T-helper 2 cell (primary cell): ENCODE measurements at places on chromosomes 13 and 19.

DNA sequence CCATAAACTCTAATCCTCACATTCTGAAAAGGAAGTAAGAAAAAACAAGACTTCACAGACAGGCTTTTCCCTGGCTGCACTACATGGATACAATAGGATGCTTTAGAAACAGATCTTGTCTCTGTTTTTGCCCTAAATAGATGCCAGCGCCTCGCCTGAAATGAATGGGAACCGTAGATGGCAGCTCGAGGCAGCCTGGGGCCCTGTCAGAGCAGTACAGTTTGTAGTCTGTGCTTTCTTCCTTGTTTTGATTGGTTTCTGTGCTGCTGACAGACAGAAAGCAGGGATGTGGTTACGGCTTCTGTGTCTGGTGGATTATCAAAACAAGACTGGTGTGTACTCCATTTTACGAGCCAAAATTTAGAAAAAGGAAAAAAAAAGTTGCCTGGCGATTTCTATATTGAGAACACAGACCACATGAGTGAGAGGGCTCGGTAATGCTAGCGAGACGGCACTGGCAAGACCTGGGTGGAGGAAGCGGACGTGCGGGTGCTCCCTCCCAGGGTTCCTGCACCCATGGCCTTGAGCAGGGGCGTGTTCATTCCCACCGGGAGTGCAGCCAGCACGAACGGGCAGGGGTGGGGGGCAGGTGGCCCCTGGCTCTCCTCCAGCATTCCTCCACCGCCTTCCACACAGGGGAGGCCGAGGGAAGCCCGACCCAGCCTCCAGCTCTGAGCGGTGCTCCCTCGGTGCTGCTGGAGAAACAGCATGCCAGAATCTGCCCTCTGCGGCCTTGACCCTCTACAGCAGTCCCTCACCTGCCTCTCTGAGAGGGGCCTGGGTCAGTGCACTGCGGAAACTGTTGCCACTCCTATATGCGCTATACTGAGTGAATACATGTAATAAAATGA is 37.6 kb upstream of the C1QTNF9 start:
- no peak for DNase-seq

DNA sequence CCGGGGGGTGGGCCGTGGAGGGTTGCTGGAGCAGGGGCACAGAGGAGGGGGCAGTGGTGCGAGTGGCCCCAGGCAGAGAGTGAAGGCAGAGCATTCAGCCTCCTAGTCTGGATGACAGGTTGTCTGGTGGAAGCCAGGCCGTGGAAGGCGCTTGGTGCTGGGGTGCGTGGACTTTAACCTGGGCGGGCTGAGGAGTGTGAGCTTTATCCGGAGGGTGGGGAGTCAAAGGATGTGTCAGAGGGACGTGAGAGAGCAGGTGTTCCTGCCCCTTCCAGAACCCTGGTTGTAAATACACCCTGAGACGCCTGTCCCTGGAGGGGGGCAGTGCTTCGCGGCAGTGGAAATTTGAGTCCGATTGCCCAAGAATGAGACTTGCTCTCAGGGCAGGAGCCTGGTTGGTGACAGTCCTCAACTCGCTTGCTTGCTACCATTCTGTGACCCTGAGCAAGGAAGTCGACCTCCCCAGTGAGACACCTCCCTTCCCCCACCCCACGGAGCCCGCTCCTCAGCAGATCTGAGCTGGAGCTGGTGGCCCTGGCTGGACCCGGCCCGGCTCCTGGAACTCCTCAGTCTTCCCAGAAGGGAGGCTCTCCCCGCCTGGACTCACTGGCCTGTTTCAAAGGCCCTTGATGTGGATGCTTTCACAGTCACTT is 2.3 kb downstream of the SPPL2B start:
- no peak for DNase-seq

GRCh38 chr13:102286326-102286725 is 115.5 kb downstream of the FGF14 start:
- DNase-seq = no peak

GRCh38 chr19:6032381-6032780 is 54.4 kb upstream of the RANBP3 start:
- no peak for DNase-seq

DNA sequence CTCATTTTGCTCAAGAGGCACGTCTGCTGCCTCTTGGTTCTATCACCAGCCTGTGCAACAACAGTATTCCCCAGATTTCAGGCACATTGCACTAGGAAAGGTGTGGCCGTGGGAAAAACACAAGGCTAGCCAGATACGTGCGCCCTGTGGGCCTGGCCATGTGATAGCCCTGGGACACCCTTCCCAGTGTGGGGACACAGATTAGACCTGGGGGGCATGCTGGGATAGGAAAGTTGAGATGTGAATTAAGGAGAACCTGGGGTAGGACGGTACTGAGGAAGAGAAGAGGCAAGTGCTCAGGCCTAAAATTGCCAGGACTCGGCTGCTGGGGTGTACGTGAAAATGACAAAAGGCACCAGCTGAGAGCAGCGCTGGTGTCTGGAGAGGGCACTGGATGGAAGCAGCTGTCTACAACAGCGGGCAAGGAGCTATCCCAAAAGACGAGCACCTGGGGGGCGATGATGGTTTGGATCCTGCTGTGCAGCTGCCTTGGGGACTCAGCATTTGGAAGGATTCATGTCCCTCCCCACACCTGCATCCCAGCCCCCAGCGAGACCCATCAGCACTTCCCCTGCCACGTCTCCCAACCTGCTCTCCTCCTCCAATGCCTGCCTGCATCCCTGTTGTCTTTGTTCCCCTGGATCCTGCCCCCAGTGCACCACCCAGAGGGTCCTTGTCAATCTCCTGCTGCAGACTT is 54.3 kb downstream of the GGACT start:
- DNase-seq = no peak

DNA sequence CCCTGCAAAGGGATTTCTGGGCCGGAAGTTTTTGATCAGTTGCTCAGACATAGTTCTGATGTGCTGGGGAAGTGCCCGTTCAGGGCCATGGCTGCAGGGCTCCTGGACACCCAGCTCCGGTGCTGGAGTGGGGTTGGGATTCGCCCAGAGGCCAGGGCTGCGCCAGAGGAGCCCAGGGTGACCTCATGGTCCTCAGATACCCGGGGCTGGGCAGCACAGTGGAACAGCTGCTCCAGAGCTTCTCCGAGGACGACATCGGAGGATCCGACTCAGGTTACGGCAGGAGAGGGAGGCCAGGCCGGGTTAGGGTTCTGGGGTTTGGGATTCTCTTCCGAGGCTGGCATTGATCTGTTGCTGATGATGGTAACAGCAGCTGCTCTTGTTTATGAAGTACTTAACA is 20.9 kb downstream of the CARM1 start:
- no peak for DNase-seq

GRCh38 chr13:101098873-101099272 is 317.4 kb downstream of the NALCN start:
- no peak for DNase-seq

DNA sequence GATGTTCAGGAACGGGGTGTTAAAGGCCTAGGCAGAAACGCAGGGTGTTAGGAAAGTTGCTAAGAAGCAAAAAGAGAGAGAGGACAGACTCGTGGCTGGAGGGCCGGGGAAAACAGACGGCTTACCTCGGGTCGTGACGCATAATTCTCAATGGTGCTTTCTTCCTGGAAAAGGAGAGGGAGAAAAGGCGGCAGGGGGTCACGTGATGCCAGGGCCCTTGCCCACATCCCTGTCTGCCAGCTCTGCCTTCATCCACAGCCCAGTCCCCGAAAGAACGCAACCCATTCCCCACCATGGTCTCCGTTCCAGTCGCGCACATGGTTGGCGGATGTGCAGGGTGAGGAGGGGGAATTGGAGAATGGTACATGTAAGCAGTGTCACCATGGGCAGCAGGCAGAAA is 1.6 kb downstream of the KRTDAP start:
- no peak for DNase-seq

GRCh38 chr13:19183676-19184075 is 2.1 kb upstream of the TUBA3C start:
- DNase-seq = no peak

GRCh38 chr13:108463340-108463739 is 166.1 kb upstream of the MYO16 start:
- no peak for DNase-seq

- DNase-seq = no peak
These were observed 121.0 kb downstream of the PCDH20 start for GRCh38 chr13:61294467-61295191.

DNA sequence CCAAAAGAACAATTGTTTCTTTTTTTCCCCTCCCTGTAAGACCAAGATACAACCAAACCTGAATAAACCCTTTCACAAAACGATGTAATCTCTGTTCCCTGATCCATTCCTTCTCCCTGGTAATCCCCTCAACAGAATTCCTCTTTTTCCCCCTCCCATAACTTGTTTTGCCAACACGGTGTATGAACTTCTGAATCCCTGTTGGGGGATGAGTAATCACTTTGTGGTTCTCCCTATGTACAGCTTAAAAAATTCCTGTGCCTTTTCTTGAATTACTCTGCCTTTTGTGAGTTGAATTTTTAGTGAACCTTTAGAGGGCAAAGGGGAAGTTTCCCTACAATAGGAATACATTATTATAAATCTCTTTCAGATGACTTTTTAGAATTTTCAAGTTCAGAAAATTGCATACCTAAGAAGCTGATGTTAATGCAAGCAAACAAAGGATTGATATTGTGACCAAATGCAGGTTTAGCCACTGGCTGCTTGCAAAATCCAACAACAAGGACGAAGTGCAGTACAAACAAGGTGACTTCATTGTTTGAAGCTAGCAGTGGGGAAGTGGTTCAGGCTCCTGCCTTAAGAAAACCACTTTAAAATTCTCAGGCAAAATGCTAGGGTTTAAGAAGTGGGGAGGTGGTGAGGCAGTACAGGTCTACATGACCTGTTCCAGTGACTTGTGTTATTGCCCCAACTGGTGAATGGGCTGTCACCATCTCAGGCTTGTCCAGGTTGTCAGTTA is 15.0 kb upstream of the EPSTI1 start:
- no peak for DNase-seq

GRCh38 chr13:34350671-34351070 is 532.7 kb downstream of the RFC3 start:
- DNase-seq = no peak

DNA sequence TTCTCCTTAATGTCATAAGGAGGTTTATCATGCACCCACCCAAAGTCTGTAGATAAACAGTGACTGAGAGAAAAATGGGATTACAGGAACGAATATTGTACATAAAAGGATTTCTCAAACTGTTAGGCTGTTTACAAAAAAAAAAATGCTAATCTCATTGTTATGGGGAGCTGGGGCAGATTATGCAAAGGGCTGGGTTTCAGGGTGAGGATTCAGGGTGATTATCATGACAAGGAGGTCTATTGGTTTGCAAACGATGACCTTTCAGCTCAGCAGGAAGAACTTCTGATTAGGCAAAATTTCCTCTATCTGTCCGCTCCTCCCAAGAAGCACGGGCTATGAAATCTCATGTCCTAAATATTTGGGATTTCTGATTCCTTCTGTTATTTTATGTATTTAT is 41.4 kb downstream of the NLRP12 start:
- no peak for DNase-seq

GRCh38 chr13:24050796-24051715 is 109.5 kb upstream of the SPATA13 start:
- DNase-seq = no peak

DNA sequence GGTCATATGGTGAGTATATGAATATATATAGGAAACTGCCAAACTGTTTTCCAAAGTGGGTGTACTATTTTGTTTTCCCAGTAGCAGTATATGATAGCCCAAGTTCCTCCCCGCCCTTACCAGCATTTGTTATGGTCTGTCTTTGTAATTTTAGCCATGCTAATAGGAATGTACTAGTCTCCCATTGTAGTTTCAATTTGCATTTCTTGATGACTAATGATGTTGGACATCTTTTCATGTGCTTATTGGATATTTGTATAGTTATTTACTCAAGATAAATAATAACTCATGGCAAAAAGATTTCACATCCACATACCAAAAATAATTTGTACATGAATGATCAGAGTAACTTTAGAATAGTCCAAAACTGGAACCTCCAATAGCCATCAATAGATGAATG is 75.3 kb upstream of the SERP2 start:
- no peak for DNase-seq

- no peak for DNase-seq
These were observed 21.3 kb upstream of the UQCR11 start for GRCh38 chr19:1626417-1627010.

- no peak for DNase-seq
These were observed 68.2 kb upstream of the MED4 start for GRCh38 chr13:48163061-48163460.

DNA sequence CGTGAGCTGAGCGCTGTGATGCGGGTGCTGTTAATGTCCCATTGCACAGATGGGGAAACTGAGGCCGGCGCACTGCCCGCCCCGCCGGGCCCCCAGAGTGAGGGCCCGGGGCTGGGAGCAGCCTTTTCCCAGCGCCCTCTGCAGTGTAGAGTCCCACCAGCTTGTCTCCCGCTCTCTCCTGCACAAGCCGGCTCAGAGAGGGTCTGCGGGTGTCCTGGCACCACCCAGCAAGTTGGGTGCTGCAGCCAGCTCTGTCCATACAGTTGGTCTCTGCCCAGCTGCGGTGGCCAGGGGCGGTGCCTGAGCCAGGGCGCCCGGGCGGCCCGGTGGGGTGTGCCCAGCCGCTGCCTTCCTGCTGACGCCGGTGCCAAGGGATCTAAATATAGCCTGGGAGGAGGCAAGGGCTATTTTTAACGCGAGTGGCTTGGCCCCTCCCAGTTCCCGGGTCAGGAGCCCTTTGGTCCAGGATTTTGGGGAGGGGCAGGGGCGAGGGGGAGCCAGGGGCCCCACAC is 19.3 kb downstream of the GADD45B start:
- DNase-seq = no peak

- DNase-seq = no peak
These were observed 73.7 kb upstream of the SLC15A1 start for GRCh38 chr13:98826146-98826545.

- DNase-seq = no peak
These were observed 131.9 kb downstream of the ITGBL1 start for GRCh38 chr13:101584331-101584730.

- no peak for DNase-seq
These were observed 3.2 kb downstream of the PCSK4 start for GRCh38 chr19:1486720-1487575.

DNA sequence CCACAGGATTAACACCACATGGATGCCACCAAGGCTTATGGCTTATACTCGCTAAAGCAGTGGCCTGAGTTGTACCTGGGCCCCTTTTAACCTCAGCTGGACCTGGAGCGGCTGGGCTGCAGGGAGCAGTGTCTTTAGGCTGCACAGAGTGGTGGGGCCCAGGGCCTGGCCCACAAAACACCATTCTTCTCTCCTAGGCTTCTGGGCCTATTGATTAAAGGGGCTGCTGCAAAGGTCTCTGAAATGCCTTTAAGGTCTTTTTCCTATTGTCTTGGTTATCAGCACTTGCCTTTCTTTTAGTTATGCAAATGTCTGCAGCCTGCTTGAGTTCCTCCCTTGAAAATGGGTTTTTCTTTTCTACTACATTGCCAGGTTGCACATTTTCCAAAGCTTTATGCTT is 973.9 kb upstream of the PRR20A start:
- no peak for DNase-seq
